CD4-positive, alpha-beta T cell treated with Interleukin-15 for 4 hours (primary cell): ENCODE measurements at places on chromosomes 6 and 20.

DNA sequence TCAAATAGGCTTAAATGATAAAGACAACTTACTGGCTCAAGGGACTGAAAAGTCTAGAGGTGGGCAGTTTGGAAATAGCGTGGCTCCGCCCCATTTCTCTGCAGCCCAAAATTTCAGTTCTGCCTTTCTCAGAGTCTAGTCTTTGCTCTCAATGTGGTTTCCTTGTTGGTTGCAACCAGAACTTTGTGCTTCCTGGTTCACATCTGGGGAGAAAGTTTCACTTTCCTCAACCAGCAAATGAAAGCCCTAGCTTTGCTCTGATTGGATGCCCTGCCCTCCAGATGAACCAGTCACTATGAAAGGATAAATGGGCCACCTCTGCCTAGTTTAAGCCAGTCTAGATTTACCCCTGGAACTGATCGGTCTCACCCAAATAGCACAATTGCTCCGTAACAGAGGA, 14.9 kb downstream of the SYCP2L start:
- DNase-seq, result no peak

GRCh38 chr6:15709651-15710269, 46.9 kb upstream of the DTNBP1 start:
- DNase-seq, result no peak

GRCh38 chr6:96468681-96469224, 52.9 kb upstream of the UFL1 start:
- peak; percentile 14 for DNase-seq

- DNase-seq, result no peak
Observed at GRCh38 chr6:164832410-164832809, 477.0 kb downstream of the C6orf118 start.

GRCh38 chr6:52598123-52598823, 21.4 kb upstream of the TRAM2 start:
- peak; percentile 16 for DNase-seq

DNA sequence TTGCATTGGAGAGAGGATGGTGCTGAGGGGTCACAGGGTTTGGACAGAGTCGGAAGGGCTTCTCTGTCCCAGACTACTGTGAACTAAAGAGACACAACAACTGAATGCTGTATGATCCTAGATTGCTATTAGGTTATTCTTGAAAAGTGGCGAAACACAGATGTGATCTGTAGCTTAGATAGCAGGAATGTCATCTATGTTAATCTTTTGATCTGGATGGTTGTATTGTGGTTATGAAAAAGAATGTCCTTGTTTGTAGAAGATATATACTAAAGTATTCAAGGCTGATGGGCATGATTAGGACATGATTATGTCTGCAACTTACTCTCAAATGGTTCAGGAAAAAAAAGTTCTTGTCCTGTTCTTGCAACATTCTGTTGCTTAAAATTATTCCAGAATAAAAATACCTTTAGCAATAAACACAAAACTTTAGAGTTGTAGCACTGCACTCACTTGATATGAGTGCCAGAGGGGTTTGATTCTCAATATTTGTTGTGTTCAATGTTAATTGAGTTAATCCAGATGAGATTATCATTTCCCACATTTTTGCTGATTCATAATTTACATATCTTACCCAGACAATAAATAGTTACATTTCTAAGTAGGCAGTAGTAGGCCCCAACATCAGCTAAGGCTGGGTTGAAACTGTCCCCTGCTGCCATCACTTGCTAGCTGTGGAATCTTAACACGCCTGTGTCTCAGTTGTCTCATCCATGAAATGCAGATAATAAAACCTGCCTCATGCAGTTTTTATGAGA, 645.2 kb downstream of the KIF16B start:
- no peak for DNase-seq

DNA sequence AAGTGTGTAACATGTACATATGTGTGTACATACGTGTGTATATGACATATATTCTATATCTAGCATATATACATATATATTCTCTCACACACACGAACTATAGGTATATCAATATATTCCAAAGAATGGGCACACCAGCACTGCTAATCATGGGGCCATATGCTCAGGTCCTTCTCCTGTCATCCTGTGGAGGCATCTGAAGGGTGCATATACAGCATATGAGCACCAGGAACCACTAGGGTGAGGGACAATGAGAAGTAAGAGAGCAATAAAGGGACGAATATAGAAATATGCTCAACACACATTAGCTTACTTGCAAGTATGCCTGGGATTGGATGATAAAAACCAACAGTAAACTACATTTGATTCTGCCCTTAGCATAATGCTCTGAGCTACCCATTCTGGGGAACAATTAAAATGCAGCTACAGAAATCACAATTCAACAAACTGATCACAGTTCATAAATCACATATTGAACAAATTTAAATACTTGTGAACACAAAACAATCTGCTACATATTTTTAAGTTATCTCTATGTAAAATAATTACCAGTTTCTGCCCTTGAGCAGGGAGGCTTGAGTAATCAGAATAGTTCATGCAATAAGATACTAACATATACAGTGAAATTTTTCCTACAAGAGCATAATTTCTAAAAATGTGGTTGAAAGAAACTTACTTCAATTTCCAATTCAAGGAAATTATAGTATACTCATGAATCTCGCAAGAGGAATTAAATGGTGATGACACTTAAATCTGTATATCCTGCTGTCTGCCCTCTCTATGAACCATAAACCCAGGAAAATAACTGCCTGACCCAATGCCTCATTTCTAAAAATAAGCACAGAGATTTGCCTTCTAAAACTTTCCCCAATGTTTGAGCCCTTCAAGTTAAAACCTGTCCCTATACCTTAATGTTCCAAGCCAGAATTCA, 272.2 kb upstream of the THEMIS start:
- no peak for DNase-seq

GRCh38 chr6:84027340-84028181, 6.0 kb upstream of the MRAP2 start:
- DNase-seq, result no peak

DNA sequence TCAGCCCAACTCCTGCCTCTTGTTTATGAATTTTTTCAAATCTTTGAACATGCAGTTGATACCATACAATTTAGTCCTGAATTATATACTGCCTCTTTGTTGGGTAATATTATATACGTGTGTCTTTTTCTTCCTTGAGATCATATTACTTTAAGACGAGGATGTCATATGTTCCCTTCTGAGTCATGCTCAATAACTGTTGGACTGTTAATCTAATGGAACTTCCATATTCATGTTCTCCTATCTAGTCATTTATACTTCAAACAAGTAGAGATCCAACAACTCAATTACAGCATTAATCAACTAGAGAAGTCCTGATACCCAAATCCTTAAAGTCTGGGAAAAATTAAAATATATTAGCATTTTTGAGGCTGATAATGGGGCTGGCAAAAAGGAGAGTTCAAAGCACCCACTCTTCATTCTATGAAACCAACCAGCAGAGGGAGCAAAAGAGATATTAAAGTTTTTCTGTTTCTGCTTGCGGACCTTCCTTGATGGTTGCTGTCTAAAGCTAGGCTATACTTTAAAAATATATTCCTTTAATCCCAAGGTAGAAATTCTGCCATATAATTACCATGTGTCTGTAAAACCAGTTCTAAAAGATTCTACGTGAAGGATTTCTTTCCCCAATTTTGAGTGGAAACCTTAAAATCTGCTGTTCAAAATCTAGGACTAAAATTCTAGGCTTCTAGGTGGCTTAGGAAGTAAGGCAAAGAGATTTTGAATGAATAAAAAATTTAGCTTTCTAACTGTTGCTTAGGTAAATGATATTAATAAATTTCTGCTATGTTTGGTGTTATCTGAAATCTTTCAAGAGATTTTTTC, 498.9 kb downstream of the BCKDHB start:
- DNase-seq, result peak; percentile 1

GRCh38 chr6:12313992-12314589, 23.9 kb downstream of the EDN1 start:
- no peak for DNase-seq

- DNase-seq, result no peak
Observed at GRCh38 chr6:39303425-39304153, 10.6 kb downstream of the KCNK17 start.

GRCh38 chr6:34679552-34680253, 16.9 kb downstream of the ILRUN start:
- DNase-seq, result no peak

GRCh38 chr20:19582782-19583181, 175.3 kb upstream of the RIN2 start:
- no peak for DNase-seq

- DNase-seq, result no peak
Observed at GRCh38 chr6:41967312-41968287, 26.0 kb upstream of the CCND3 start.

GRCh38 chr6:24549674-24550353, 55.0 kb downstream of the ALDH5A1 start:
- no peak for DNase-seq

GRCh38 chr6:38241200-38241871, 398.4 kb downstream of the BTBD9 start:
- DNase-seq, result no peak

GRCh38 chr20:43979576-43980105, 65.0 kb downstream of the TOX2 start:
- no peak for DNase-seq

DNA sequence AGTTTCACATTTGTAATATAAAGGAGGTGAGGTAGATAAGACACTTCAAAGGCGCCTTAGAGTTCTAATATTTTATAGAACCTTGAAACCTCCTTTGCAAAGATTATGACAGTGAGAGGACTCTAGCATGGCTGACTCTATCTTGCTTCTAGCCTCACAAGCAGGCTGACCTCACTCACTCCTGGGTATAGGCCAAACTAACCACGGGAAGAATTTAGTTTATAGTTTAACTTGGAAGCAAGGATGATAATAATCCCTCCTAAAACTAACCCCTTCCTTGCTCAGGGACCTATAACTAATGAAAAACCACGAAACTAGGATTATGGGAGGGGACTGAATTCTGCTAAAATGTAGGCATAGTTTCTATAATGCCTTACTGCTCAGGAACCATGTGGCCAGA, 84.3 kb downstream of the FILIP1 start:
- no peak for DNase-seq

GRCh38 chr20:4444404-4444803, 277.3 kb upstream of the PRND start:
- no peak for DNase-seq

DNA sequence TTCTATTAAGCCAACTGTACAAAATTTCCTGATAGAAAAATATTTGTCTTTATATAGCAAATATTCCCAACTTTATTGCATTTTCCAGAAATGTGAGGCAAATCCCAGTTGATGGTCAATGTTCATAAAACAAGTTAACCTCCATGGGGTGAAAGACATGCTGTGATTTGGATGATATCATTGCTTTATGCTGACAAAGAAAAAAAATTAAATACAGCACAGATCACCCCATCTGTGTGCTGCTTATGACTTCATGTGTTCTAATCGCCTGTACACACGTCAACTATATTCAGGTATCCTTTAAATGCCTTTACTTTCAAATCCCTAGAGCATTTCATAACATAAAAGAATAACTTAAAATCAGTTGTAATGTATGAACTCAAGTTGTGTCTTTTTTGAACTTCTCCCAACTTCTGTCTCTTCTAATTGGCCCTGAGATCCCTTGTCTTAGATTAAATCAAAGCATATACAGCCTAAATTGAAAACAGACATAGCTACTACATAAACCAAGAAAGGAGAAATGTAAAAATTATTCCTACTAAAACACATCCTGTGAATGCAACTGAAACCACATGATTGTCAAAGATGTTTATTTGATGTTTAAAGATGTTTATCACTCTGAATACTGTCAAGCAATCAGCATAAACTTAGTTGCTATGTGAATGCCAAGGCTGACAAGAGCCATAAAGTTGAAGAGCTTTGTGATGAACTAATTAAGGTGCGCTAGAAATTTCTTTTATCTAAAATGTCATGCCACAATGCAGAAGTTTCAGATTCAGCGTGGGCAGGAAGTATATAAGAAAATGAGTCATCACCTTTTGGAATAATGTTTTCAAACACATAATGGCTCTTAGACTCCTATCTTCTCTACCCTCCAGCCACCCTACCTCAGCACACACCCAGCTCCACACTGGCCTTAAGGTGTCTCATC, 68.7 kb downstream of the FILIP1 start:
- no peak for DNase-seq

- DNase-seq, result no peak
Observed at GRCh38 chr6:2542101-2542857, 208.4 kb downstream of the MYLK4 start.

DNA sequence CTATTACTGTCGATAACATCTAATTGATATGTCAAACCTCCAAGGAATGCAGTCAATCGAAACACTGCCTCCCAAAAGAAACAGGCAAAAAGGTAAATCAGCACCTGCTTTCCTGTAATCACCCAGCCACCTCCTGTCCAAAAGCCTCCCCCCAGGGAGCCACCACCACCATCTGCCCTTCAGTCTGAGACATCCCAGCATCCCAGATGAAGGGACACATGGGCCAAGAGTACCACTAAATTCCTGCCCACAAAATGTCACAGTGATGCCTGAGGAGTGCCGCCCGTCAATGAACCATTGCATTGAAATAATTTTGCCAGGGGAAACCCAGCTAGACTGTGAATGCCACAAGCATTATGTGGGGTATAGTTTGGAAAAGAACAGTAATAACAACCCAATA, 401.7 kb downstream of the ZFAND3 start:
- DNase-seq, result no peak

DNA sequence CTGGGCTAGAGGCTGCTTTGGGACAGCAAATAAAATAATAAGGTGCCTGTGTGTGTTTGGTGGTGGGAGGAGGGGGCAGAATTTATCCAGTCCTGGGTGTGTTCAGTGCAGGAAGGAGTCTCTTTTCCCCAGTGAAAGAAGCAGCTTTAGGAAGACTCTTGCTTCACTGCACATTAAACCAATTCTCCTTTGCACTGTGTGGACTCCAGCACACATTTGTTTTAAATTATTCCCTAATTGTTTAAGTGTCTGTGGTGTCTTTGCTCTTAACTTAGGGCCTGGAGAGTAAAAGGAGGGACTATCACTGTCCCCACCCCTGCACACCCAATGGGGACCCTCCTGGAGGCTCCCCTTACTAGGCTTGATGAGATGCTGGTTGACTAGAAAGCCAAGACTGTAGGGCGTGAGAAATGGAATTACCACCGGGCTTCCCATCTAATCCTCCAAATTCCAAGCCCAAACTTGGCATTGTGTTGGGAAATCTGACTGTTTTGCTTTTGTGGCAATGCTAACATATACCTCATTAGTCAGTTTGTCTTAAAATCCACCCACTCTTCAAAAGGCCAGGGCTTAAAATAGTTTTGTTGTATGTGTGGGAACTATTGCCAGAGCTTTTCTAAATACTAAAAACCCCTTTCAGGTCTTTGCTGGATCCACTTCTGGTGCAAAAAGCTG, 13.5 kb upstream of the DAAM2 start:
- DNase-seq, result no peak

GRCh38 chr20:36154700-36155628, at the start of gene EPB41L1:
TSS of gene EPB41L1 (plus strand) at chr20:36154740. CDS start at chr20:36173778, 19,038 bp downstream.
- DNase-seq, result no peak

- DNase-seq, result no peak
Observed at GRCh38 chr20:59724457-59725366, 120.4 kb downstream of the PHACTR3 start.

GRCh38 chr20:39645131-39645530, 683.0 kb downstream of the DHX35 start:
- no peak for DNase-seq
